ENCODE measurements at places on chromosomes 2 and 18.
A peak's percentile ranks its signal among the peaks of the same experiment; 100 is the strongest.

GRCh38 chr2:10572701-10573100, 117.1 kb downstream of the NOL10 start:
- DNase-seq: no peak

DNA sequence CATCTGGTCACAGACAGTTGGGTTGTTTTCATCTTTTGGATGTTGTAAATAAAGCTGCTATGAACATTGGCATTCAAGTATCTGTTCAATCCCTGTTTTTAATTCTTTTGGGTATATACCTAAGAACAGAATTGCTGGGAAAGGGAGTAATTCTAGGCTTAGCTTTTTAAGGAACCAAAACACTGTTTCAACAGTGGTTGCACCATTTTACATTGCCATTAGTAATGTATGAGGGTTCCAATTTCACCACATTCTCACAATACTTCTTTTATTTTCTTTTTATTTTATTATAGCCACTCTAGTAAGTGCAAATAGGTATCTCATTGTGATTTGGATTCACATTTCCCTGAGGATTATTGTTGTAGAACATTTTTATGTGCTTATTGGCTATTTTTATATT, 108.9 kb upstream of the GLS start:
- DNase-seq: peak; percentile 26

GRCh38 chr18:58640428-58640805, 11.5 kb upstream of the ALPK2 start:
- DNase-seq: no peak

DNA sequence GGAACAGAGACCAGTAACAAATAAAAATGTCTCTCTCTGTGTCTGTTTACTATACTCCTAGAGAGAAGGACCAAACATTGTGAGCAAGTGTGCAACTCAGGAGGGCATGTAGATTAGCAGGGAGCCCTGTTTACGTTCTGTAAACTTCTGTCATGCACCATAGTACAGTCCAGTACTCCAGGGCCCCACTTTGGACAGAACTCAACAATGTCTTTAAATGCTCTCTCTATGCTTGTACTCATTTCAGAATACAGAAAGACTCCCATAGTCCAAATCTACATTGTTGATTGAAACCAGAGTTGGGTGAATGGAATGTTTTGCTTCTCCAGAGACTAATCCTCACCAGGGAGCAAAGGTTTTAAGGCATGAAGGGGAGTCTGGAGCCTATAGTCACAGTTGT, 934.8 kb downstream of the NRXN1 start:
- DNase-seq: no peak

GRCh38 chr18:36629138-36629530, 199.7 kb downstream of the TPGS2 start:
- no peak for DNase-seq

DNA sequence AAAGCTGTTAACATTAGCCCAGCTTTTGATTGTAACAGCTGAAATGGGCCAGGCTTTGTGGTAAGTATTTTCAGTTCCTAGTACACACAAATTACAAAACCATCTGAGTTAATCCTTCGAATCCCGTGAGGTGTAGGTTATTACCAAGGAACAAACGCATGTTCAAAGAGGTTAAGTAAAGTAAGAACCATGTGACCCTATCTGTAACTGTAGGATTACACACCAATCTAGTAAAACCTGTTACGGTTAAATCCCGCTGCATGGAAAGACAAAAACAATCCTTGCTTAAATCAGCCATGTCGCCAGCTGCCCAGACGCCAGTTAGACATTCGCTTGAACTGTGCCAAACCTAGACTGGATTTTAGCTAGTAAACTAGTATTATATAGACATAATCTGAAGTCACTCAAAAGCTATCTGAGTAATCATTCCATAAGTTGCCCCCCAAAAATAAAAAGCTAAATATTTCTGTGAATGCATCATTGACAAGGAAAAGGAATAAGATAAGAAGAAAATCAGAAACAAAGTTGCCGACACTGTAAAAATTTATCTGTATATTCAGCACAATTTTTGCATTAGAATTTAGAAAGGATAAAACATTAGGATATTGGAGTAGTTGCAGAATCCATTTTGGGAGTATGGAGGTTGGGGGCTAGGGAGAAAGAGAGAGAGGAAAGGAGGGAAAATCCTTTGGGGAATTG, 638.0 kb downstream of the CNTNAP5 start:
- DNase-seq: no peak

GRCh38 chr2:181454686-181455450, 2.3 kb upstream of the ITGA4 start:
- no peak for DNase-seq

DNA sequence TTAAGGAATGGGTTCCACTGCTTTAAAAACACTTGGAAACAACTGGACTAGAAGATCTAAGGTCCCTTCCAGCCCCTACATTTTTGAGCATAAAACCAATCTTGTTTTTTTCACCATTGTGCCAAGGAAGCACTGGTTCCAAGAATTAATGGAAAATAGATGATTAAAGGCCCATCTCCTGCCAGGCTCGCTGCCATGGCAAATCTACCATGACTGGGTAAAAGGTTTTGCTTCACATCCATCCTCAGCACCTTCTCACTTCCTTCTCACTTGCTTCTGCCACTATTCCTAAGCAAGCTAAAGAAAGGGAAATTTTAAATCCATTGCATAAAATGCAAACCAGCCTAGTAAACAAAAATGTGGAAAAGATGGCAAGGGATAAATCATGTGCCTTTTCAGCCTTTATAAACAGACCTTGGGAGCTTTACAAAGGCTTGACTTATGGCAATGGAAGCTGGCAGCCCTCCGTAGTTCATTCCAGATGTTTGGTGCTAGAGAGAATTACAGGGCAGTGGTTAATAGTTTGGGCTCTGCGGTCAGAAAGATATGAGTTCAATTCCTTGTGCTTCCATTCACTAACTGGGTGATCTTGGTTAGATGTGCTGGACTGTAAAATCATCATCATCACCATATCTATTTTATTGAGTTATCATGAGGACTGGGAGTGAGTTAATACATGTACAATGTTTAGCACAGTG, 27.0 kb upstream of the ST3GAL5 start:
- no peak for DNase-seq

DNA sequence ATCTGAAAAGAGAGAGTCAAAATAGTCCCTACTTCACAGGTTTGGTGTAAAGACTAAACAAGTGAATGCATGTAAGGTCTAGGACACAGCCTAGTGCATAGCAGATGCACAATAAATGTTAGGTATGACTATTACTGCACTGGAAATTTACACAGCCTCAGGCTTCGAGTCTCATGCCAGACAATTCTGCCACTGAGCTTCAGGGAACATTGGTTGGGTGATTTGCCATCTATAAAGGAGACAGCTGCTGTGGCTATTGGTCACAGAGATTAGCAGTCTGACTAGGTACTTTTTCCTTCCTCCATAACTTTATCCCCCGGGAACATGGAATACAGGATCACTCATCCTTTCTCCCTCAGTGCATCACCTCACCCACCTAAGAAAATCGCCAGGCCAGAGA, 89.2 kb downstream of the FAM124B start:
- DNase-seq: no peak

DNA sequence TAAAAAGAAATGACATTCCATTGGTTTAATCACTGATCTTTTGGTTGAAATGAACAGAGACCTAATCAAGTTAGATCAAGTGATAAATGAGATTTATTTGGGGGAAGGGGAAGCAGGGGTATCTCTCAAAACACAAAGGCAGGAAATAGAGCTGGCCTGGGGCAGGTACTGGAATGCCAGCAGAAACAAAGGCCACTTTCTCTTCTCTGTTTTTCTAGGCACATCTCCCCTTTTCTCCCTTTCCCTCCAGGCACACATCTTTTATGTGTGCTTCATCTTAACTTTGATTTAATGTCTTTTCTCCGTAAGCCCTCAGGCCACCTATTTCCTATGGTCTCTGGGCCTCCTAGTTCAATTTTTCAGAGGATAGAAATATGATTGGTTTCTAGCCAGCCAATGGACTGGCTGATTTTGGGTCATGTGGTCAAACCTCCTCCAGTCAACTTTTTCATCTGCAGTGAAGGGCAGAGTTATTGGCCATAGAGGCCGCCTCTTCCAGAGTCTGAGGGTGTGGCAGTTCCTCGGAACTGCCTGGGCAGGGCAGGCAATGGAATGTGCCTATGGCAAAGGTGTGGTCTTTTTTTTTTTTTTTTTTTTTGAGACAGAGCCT, 58.9 kb upstream of the FAM136A start:
- no peak for DNase-seq

- no peak for DNase-seq
Observed at GRCh38 chr2:79116997-79117928, 3.0 kb upstream of the REG1A start.

DNA sequence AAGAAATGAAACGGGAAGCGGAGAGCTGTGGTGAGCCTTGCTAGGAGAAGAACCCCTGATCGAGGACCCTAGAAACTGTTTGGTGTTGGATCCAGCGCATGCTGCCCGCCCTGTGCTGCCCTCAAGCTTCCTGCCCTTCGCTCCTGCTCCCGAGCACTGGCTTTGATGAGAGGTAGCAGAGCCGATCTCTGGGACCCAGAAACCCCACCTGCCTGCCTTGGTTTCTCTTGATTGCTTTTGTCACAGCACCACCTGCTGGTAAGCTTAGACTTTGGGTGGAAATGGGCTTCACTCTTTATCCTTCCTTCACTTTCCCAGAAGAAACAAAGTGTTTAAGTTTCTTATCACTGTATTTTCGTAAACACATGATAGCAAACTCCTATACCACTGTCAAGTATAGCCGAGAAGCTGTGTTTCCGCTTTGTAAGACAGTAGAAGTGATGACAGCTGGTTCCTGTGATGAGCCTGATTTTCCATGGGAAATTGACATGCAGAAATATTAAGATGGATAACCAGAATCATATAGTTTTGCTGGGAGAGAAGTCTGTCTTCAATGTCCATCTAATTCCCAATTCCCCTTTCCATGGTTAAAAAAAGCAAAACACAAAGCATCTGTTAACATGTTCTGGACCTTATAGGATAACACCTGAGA, 267.4 kb downstream of the PHLPP1 start:
- DNase-seq: peak; percentile 59

Measured in suppressor macrophage treated with lipopolysaccharide for 4 hours (primary cell).